Fibroblast of lung (primary cell): ENCODE measurements at places on chromosomes 7 and 10.

DNA sequence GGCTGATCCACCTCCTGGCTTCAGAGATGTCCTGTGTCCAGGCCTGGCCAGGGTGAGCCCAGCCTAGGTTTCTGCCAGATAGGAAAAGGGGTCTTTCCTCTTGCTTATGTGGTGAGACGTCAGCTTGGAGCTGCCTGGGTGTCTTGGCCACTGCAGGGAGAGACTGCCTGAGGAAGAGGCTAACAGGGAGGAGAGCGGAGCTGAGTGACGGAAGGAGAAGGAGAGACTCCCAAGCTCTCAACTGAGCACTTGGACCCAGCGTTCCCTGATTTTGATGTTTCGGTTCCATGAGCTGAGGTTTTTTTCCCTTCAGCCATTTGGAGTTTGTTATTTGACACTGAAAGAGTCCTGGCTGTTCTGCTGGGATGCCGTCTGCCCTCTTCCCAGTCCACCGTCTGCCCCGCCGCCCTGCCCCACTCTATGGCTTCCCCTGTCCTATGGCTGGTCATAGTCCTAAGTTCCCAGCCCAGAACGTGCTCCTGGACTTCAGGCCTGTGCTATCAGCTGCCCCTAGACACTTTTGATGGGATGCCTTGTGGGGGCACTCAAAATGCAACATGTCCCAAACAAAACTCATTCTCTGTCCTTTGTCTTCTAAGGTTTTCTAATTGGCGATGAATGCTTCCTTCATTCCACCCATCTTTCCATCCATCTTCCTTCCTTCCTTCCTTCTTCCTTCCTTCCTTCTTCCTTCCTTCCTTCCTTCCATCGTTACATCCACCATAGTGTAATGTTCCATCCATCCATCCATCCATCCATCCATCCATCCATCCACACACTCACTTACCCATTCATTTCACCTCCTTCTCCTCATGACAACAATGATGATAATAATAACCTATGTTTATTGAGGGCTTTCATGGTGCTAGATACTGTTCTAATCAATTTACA lies 20.3 kb upstream of the PCBD1 start:
- no peak for DNase-seq

DNA sequence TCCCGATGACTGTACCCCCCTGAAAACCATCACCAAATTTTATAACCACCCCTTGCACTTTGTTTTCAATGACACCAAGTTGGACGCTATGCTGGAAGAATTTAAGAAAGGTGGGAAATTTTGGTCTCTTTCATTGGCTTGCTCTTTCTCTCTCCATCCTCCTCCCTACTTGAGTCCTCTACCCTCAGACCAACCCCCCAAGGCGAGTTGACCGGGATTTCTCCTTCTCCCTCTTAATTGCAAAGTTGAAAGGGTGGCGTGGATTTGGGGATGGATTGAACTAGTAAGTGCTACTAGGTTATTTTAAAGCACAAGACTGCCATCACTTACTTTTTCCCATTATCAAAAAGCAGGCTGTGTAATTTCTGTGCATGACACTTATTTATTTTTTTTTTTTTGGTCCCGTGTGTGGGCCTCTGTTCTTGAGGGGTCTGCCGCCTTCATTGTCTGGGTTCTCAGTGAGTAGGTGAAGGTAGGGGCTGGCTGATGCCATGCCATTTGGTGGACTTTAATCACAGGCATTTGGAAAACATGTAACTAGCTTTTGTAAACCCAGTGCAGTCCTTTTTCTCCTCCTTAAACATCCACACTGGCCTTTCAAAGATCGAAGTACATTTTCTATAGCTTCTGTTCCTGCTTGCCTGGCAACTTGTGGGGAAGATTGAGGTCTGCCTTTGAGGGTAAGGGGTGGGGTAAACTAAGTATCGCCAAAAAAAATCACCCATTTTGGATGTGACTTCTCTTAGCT lies 2.1 kb downstream of the CNNM2 start:
- DNase-seq: no peak

GRCh38 chr10:30374353-30374752 lies 25.3 kb upstream of the MTPAP start:
- peak; percentile 15 for DNase-seq

GRCh38 chr7:37118004-37118403 lies 330.7 kb downstream of the ELMO1 start:
- no peak for DNase-seq

- no peak for DNase-seq
Measured at GRCh38 chr10:64345856-64346255, 824.7 kb downstream of the REEP3 start.

- DNase-seq: no peak
Measured at GRCh38 chr7:66339141-66339540, 134.0 kb downstream of the TPST1 start.

DNA sequence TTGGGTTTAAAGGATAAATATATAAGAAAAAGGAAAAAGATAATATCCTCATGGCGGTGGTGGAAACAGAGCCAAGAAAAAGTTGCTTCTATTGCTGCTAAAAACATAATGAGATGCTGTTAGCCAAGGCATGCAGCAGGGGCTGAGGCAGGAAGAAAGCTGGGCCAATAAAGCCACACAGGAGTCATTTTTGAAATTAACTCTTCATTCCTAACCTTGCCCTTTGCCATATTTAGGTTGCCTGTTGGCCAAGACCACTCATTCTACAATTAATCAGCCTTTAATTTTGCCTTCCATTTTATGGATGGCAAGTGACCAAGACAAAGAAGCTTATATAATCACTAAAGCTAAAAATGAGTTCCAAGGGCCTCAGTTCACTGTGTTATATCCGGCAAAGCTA lies 58.2 kb downstream of the ARMH3 start:
- DNase-seq: peak; percentile 65

DNA sequence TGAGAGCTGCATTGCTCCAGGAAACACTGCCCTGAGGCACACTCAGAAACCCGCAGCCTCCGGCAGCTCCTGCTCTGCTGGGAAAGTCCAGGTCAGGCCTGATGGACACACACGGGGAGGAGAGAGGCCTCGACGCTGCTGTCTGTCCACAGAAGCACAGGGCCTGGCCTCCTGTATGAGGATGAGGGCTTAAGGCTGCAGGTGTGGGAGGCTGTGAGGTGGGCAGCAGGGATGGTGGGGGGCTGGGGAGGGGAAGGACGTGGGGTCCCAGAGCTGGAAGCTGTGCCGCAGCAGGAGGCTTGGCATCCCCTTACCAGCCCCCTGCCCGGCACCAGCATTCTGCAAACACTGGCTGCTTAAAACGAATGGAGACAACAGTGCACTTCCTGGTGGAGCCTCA lies 186.2 kb downstream of the DNAJB6 start:
- no peak for DNase-seq

DNA sequence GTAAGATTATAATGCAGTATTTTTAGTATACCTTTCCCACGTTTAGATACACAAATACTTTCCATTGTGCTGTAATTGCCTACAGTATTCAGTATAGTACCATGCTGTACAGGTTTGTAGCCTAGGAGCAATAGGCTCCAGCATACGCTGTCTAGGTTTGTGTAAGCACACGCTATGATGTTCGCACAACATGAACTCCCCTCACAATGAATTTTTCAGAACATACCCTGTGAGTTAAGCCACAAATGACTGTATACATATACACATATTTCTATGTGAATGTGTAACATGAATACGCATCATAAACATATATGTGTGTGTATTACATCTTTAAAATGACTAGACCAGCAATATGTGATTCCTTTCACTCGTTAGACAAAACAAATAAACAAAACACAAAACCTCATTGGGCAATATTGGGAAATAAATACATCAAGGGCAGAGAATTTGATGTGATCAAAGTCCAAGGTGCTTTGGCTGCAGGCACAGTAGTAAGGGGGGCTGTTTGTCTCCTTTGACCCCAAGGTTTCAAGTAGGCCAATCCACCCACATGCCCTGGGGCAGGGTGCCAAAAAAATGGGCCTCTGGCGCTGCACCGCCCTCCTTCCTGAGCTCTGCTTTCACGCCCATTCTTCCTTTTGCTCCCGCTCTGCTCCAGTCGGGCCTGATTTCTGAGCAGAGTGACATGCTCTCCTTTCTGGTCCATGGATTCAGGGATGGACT lies 33.9 kb downstream of the CHN2 start:
- no peak for DNase-seq

DNA sequence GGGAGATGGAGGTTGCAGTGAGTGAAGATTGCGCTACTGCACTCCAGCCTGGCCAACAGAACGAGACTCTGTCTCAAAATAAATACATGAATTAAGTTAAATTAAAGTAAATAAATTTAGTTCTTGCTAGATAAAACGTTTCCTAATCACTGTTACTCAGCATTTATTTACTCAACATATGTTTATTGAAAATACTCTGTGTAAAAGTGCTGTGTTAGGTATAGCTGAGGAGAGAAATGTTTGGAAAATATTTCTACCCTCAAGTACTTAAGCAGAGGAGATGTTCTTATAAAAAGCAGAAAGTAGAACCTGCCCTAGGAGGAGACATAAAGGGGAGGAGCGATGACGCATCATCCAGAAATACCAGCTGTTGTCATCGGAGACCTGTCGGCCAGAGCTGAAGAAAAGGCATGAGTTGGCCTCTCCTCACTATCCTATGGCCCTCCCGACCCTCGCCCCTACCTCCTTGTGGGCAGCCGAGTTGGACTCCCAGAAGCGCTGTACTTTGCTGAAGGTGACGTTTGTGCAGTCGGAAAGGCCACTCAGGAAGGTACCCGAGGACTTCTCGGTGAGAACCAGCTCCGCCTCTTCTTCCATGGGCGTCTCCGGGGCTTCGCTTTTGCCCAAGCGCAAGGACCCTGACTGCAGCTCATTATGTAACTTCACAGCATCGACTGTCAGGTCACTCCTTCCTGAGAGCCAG lies 1.1 kb downstream of the RRP12 start:
- peak; percentile 71 for DNase-seq

- peak; percentile 98 for DNase-seq
Measured at GRCh38 chr7:44735403-44736165, 13.1 kb upstream of the ZMIZ2 start.

- no peak for DNase-seq
Measured at GRCh38 chr10:10730471-10731043, 287.1 kb upstream of the CELF2 start.

DNA sequence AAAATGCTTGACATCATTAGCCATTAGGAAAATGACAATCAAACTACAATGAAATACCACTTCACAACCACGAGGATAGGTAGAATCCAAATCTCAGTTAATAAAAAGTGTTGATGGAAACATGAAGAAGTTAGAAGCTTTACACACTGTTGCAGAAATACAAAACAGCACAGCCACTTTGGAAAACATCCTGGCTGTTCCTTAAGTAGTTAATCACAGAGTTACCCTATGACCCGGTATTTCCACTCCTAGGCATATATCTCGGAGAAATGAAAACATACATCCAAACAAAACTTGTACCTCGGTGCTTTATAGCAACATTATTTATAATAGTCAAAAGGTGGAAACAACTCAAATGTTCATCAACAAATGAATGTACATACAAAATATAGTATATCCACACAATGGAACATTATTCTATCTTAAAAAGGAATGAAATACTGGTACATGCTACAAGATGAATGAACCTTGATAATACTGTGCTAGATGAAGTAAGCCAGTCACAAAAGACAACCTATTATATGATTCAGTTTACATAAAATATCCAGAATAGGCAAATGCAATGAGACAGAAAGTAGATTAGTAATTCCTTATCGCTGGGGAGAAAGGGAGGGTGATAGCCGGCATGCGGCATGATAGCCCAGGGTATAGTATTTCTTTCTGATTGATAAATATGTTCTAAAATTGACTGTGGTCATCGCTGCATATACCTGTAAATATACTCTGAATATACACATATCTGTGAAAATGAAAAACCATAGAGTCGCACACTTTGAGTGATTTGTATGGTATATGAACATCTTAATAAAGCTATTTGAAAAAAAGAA lies 1.9 kb downstream of the VWDE start:
- no peak for DNase-seq

GRCh38 chr7:66206934-66207240 lies 1.8 kb downstream of the TPST1 start:
- no peak for DNase-seq

DNA sequence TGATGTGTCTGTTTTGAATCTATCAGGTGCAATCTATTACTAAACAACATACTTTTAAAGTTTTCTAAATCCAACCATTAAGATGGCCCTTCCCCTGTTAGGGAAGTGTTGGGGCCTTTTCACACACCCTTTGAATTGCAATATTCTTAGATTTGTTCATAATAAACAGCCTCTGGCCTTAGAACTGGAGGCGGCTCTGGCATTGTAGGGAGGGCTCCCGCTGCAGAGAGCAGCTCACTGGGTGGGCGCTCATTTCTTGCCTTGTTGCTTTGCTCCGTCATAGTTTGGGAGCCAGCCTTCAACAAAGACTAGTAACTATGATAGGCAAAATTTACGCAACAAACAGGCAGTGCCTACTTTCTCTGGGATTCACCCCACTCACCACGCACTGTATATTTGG lies 4.2 kb upstream of the HOXA10 start:
- DNase-seq: no peak

DNA sequence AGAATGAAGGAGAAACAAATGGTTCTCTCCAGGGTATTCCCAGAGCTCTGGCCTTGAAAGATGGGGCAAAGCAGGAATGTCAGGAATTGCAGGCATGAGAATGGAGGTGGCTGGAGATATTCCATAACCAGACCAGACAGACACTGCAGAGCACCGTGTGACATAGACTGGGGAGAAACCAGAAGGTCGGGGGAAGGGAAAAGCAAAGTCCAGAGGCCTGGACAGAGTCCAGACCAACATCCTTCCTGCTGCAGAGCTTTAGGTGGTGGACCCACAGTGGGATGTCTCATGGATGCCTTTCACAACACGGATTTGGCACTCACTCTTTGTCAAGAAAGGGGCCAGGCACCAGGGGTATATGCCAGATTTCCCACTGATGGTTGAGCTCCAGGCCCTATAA lies 177.2 kb upstream of the INHBA start:
- peak; percentile 99 for DNase-seq

DNA sequence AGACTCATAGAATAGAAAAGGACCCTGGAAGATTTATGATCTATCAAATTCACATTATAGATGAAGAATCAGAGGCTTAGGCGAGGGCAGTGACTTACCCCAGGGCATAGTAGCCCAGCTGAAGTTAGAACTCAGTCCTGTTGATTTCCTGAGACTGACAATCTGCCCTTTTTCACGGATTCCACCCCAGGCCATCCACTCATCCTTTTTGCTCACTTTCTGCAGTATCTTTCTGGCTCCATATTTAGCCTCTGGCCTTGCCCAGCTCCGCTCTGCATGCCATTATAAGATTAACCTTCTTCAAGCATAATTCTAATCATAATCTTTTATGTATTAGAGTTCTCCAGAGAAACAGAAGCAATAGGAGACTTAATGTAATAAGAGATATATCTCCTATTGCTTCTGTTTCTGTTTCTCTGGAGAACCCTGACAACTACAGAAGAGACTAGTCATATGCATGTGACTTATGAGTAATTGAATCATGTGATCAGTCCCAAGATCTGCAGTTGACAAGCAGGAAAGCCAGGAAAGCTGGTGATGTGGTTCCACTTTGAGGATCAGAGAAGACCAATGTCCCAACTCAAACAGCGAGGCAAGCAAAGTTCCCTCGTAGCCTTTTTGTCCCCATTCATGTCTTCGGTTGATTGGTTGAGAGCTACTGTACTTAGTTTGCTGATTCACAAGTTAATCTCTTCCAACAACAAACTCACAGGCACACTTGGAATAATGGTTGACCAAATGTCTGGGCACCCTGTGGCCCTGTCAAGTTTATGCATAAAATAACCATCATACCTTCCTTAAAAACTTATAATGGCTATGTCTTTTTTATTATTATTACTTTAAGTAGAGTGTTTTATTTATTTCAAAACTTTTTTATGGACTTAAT lies 412.1 kb downstream of the SUGCT start:
- peak; percentile 23 for DNase-seq
